Glutamatergic neuron (in vitro differentiated cells): ENCODE measurements at places on chromosomes 5 and 9.

DNA sequence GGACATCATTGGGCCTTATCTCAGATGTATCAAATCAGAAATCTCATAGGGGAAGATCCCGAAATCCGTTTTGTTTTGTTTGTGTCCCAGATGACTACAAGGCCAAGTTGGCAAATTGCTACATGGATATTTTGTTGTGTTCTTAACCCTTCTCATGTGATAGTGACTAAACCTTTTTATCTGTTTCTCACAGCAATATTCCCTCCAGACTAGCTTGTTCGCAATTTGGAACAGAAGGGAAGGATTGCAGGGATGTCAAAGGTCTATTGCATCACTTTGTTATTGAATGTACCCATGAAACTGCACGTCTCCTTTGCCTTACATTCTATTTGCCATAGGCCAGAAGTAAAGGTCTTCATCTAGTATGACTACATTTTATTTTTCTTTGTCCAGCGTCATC, 453.9 kb downstream of the NFIB start:
- DNase-seq, result no peak
- no peak overlapping the region for H3K4me3 ChIP-seq
- no peaks in the 10 kb centered on the region for H3K36me3 ChIP-seq
- H3K27ac ChIP-seq, result no peak overlapping the region
- peaks cover 2% of the 10 kb centered on the region for H3K27me3 ChIP-seq

GRCh38 chr9:110093871-110094270, 114.1 kb downstream of the C9orf152 start:
- H3K27me3 ChIP-seq, result peaks cover 7% of the 10 kb centered on the region
- H3K4me1 ChIP-seq, result peaks cover 49% of the 10 kb centered on the region
- peak overlapping the region; percentile 35 for H3K4me3 ChIP-seq
- H3K36me3 ChIP-seq, result no peaks in the 10 kb centered on the region
- no peak for DNase-seq

DNA sequence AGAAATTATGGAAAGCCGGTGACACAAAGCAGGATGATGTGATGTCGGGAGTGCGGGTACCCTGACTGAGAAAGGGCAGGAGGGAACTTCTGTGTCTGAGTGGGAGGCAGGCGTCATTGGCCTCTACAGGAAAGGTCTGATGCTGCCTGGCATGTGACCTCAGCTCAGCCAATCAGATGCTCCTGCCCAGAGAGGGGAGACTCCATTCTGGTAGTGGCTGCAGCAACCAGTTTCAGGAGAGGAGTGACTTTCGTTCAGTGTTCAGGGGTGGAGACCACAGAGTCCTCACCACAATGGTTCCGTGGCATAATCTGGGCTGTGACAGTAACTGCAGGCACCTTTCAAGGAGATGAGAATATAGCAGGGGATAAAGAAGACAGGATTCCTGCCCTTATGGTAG, 6.7 kb upstream of the SFXN1 start:
- H3K36me3 ChIP-seq, result peaks cover 5% of the 10 kb centered on the region
- no peak overlapping the region for H3K4me3 ChIP-seq
- H3K27me3 ChIP-seq, result no peaks in the 10 kb centered on the region
- DNase-seq, result no peak

- no peaks in the 10 kb centered on the region for H3K36me3 ChIP-seq
- no peak for DNase-seq
- no peak overlapping the region for H3K27ac ChIP-seq
Observed at GRCh38 chr9:76510041-76510440, 51.1 kb downstream of the GCNT1 start.

GRCh38 chr5:102453716-102454115, 45.1 kb downstream of the SLCO6A1 start:
- H3K27ac ChIP-seq, result no peak overlapping the region
- no peak for DNase-seq
- peaks cover 2% of the 10 kb centered on the region for H3K27me3 ChIP-seq
- H3K4me3 ChIP-seq, result no peak overlapping the region

DNA sequence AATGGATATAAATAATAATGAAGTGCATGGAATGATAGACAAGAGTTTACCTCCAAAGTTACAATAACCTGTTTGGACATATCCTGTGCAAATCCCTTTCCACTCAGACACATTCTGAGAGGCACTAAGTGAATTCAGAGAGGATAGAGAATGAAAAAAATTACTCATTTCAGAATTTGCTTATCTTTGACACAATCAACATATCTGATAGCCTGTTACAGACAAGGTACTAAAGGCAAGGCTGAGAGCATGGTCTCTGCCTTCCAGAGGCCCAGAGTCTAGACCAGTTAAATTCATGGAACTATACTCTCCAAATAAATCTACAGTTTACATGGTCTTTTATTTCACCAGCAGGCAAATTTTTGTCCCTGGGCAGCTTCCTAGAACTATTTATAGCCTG, 371.8 kb upstream of the PTGER4 start:
- H3K27ac ChIP-seq, result no peak overlapping the region
- no peak for DNase-seq
- no peaks in the 10 kb centered on the region for H3K27me3 ChIP-seq
- no peak overlapping the region for H3K4me3 ChIP-seq
- no peaks in the 10 kb centered on the region for H3K36me3 ChIP-seq
- H3K4me1 ChIP-seq, result no peaks in the 10 kb centered on the region

DNA sequence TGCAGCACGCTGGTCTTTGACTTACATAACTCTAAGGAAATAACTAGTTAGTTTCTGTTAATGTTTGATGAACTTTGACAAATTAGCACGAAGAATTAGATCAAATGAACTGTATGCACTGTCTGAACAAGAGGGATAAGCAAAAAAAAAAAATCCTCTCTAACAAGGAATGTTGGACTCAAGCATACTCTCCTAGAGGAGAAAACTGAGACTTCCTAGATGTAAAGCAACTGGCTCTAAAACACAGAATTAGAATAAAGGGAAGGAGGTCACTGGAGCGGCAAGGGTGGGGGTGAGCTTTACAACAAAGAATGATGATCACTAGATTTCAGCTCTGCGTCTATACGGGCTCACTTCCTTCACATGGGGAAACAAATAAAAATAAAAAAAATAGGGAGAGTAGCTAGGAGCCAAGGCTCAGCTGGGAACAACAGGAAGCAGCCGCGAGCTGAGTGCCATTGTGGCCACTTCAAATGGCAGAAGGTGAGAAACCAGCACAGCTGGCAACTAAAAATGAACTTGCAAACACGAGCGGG, 48.7 kb upstream of the CEMIP2 start:
- peak overlapping the region; percentile 83 for H3K27ac ChIP-seq
- H3K4me1 ChIP-seq, result peaks cover 47% of the 10 kb centered on the region
- no peaks in the 10 kb centered on the region for H3K36me3 ChIP-seq
- H3K27me3 ChIP-seq, result peaks cover 7% of the 10 kb centered on the region
- DNase-seq, result peak; percentile 32

DNA sequence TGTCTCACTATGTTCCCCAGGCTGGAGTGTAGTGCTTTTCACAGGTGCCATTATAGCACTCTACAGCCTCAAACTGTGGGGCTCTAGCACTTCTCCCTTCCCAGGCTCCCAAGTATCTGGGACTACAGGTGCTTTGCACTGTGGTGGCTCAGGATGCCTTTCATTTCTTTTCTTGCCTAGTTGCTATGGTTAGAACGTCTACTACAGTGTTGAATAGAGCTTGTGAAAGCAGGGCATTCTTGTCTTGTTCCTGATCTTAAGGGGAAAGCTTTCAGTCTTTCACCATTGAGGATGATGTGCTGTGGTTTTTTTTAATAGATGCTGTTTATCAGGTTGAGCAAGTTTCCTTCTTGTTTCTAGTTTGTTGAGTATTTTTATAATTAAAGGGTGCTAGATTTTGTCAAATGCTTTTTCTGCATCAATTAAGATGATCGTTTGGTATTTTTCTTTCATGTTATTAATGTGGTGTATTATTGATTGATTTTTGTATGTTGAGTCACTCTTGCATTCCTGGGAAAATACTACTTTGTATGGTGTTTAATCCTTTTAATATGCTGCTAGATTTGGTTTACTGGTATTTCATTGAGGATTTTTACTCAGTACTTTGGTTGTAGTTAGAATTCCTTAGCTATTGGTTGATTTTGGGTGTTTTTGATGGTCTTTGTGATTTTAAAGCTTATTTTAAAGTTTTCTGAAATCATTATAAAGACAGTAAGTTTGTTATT, 35.6 kb downstream of the GPBP1 start:
- DNase-seq, result no peak
- no peak overlapping the region for H3K27ac ChIP-seq
- H3K36me3 ChIP-seq, result no peaks in the 10 kb centered on the region
- H3K27me3 ChIP-seq, result no peaks in the 10 kb centered on the region

DNA sequence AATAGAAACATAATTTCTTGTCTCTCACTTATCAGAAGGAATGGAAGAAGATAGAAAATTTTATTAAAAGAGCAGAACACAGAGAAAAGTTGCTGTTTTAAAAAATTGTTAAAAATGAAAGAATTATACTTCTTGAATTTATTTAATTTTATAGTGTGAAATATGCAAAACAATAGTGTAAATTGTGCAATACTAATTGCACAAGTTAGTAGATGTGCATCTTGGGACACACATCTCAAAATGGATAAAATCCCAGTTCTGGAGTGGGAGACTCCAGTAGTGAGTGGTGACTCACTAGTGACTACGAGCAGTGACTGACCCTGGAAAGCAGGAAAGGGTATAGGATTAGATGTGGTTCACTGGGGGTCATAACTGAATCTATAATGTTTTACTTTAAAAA, 223.2 kb downstream of the MSX2 start:
- no peak overlapping the region for H3K27ac ChIP-seq
- no peaks in the 10 kb centered on the region for H3K4me1 ChIP-seq
- no peaks in the 10 kb centered on the region for H3K36me3 ChIP-seq
- no peak overlapping the region for H3K4me3 ChIP-seq

- no peaks in the 10 kb centered on the region for H3K36me3 ChIP-seq
- DNase-seq, result no peak
- H3K27ac ChIP-seq, result peak overlapping the region; percentile 12
- H3K27me3 ChIP-seq, result peaks cover 4% of the 10 kb centered on the region
- peaks cover 8% of the 10 kb centered on the region for H3K4me1 ChIP-seq
Observed at GRCh38 chr9:109120204-109120789, 550 bp upstream of the TMEM245 start.

- no peak for DNase-seq
- H3K27ac ChIP-seq, result no peak overlapping the region
- H3K27me3 ChIP-seq, result no peaks in the 10 kb centered on the region
- peaks cover 2% of the 10 kb centered on the region for H3K4me1 ChIP-seq
- H3K4me3 ChIP-seq, result no peak overlapping the region
Observed at GRCh38 chr5:56845277-56845676, 29.9 kb downstream of the MAP3K1 start.

GRCh38 chr9:1766042-1766441, 249.1 kb upstream of the SMARCA2 start:
- H3K4me3 ChIP-seq, result no peak overlapping the region
- H3K27ac ChIP-seq, result no peak overlapping the region
- DNase-seq, result no peak
- no peaks in the 10 kb centered on the region for H3K36me3 ChIP-seq
- no peaks in the 10 kb centered on the region for H3K27me3 ChIP-seq

- no peak for DNase-seq
- no peaks in the 10 kb centered on the region for H3K27me3 ChIP-seq
- no peak overlapping the region for H3K27ac ChIP-seq
- H3K4me1 ChIP-seq, result no peaks in the 10 kb centered on the region
- H3K4me3 ChIP-seq, result no peak overlapping the region
Observed at GRCh38 chr9:71975833-71976232, 64.4 kb downstream of the C9orf85 start.

- peak overlapping the region; percentile 89 for H3K27ac ChIP-seq
- no peaks in the 10 kb centered on the region for H3K36me3 ChIP-seq
- DNase-seq, result peak; percentile 65
- peaks cover 62% of the 10 kb centered on the region for H3K4me1 ChIP-seq
Observed at GRCh38 chr9:133837627-133838597, 99.8 kb upstream of the SARDH start.

- no peaks in the 10 kb centered on the region for H3K36me3 ChIP-seq
- H3K27ac ChIP-seq, result no peak overlapping the region
- H3K4me3 ChIP-seq, result no peak overlapping the region
- H3K4me1 ChIP-seq, result no peaks in the 10 kb centered on the region
- DNase-seq, result no peak
Observed at GRCh38 chr5:33649549-33650482, 209.1 kb downstream of the TARS1 start.

DNA sequence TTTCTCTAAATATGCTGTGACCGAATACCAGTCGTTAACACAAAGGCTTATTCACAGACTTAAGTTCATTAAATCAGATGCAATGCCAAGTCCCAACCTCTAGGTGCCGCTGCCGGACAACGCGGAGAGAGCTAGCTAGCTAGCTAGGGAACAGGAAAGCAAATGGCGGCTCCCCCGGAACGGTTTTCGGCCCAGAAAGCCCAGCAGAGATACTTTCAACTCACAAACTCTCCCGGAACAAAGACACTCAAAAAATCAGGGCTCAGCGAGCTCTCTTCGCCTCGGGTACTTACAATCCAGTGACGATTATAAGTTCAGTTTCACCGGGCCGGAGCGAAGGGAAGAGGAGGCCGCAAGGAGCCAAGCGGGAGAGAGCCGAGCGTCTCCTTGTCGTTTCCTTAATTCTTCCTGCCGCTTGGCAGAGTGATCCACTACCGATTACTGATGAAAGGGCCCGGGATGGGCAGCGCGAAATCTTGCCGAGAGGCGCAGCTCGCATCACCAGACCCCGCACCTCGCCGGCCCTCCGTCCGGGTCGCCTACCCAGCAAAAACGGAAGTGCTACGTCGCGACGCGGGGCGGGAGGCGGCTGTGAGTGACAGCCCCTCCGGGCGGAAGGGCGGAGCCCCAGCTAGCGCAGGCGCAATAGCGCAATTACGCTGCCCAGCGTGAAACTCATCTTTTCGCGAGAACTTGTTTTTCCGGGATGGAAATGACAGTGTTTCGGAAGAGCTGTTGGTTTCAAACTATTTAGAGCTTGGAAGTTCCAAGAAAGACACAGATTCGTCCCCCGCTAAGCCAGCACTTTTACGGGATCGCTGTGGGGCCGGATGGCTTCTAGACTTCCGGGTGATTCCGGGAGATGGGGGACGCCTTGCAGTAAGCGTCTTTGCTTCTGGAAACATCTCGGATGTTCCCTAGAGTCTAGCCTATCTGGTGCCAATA, at the start of gene TAF7:
TSS of gene TAF7 (minus strand) at position 560 of the 945 bp plus-strand sequence. CDS start 740 bp downstream, outside the sequence.
- peaks cover 35% of the 10 kb centered on the region for H3K36me3 ChIP-seq
- H3K4me3 ChIP-seq, result peak within 1 kb of the TSS; percentile 95
- peak; percentile 95 for DNase-seq
- peaks cover 2% of the 10 kb centered on the region for H3K4me1 ChIP-seq
- H3K27ac ChIP-seq, result peak within 1 kb of the TSS; percentile 99
- peaks cover 14% of the 10 kb centered on the region for H3K27me3 ChIP-seq

DNA sequence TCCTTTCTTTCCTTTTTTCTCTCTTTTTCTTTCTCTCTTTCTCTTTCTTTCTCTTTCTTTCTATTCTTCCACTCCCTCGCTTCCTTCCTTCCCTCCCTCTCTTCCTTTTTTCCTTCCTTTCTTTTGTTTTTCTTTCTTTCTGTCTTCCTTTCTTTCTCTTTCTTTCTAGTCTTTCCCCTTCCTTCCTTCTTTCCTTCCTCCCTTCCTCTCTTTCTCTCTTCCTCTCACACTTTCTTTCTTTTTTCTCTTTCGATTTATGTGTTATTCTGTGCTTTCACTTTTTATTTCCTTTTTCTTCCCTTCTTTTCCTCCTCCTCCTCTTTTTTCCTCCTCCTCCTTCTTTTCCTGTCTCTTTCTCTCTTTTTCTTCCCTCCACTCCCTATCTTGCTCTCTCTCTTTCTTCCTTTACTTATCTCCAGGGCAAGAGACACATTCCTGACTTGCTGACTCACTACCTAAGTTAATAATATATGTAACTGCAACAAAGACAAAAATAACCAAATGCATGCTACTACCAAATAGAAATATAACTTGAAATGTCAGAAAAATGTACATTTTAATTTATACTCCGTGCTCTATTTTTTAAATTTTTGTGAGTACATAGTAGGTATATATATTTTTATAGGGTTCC, 445.5 kb downstream of the GABRG2 start:
- H3K27me3 ChIP-seq, result no peaks in the 10 kb centered on the region
- H3K36me3 ChIP-seq, result no peaks in the 10 kb centered on the region
- DNase-seq, result no peak
- no peak overlapping the region for H3K27ac ChIP-seq
